ENCODE measurements at places on chromosomes 7 and 10. TPM values are rescaled to one million over a fixed set of nuclear protein-coding genes. Genes with fewer than 3 reads are reported as not detected.

The CPED1 gene
- polyA plus RNA-seq = 22.1 TPM

DNA sequence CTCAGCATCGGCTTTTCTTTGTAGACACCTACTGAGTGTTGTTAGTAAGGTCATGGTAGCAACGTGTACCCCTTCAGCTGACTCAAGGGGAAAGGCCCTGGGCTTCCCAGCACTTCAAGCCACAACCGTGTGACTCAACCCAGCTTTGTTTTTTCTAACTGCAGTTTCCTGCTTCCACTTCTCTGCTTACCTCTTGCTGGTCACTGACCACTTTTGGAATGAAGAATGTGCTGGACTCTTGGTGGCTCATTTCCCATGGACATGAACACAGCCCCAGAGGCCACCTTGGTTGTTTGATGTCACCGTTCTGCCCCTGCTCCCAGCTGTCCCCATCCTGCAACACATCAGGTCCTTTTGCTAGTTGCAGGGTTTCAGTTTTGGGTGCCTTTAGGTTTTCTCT is 69.5 kb upstream of the ZNF438 start:
- no peak for DNase-seq

The FAM25C gene
- polyA plus RNA-seq = not detected

DNA sequence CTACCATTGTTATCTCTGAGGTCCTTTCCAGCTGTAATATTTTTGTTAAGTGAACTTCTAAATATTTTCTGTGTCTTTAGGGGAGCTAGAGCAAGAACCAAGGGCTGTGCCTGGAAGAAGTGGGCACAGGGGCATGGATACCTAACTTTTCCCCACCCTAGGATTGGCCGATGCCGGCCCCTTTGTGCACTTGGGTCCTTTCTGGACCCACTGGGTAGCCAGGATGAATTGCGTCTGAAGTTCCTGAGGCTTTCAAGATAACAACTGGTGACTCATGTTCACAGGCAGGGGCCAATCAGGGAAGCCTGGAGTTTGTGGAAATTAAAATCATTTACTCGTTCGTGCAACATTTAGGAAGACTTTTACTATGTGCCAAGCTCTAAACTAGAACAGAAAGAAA is 758 bp downstream of the DPCD start:
- DNase-seq = no peak

DNA sequence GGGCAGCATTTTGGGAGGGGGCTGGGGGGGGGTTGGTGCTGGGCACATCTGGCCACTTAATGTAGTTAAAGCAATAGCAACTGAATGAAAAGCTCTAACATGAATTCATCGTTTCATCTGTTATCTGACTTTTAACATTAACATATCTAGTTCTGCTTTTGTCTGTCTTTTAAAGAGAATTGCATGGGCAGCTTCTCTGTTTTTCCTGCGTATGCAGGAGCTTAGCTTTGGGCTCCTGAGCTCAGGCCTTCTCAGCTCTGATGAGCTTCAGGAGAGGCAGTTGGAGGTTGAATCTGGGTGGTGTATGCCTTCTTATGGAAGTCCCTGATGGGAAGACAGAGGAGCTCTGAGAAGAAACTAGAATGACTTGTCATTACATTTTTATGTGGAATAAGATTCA is 58.4 kb downstream of the DNAJB6 start:
- DNase-seq = no peak

- DNase-seq = no peak
Measured at GRCh38 chr10:75018251-75018650, 93.2 kb upstream of the SAMD8 start.

The TNKS2 gene
- 60.9 TPM for polyA plus RNA-seq
